Daoy (cell line): ENCODE measurements at places on chromosomes 3 and 15. TPM values are rescaled to one million over a fixed set of nuclear protein-coding genes. Genes with fewer than 3 reads are reported as not detected.

- no peak for DNase-seq
Measured at GRCh38 chr3:16374047-16374934, 109.3 kb downstream of the OXNAD1 start.

DNA sequence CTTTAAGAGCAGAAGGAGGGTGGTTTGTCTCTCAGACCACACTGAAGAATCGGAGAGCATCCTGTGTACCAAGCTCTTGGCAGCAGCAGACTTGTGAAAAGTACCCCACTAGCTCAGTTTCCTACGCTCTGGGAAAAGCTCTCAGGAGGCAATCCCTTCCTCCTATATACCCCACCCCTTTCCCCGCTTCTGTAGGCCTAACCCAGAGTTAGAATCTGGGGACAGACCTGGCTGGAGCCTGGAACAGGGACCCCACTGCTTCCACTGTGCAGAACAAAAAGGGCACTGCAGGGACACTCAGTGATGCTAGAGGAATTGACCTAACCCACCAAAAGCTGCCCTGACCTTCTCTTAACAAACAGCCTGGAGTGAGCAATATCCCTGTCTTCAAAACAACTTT is 70.0 kb upstream of the CCDC39 start:
- no peak for DNase-seq

- peak; percentile 88 for DNase-seq
Measured at GRCh38 chr15:24956111-24956838, 1.5 kb downstream of the SNRPN start.

UBAP1L gene
- total RNA-seq = 0.03 and 0.06 TPM in 2 replicates

SNTN gene
- total RNA-seq = not detected in 2 replicates

GRK7 gene
- total RNA-seq = not detected in 2 replicates

MON1A gene
- 7.9 and 14.1 TPM in 2 replicates for total RNA-seq

HHATL gene
- total RNA-seq = not detected in 2 replicates
